Fibroblast of skin of right quadriceps (primary cell): ENCODE measurements at places on chromosomes 2 and 18.

- no peak for DNase-seq
These were observed 6.4 kb downstream of the ADCYAP1 start for GRCh38 chr18:911025-911424.

DNA sequence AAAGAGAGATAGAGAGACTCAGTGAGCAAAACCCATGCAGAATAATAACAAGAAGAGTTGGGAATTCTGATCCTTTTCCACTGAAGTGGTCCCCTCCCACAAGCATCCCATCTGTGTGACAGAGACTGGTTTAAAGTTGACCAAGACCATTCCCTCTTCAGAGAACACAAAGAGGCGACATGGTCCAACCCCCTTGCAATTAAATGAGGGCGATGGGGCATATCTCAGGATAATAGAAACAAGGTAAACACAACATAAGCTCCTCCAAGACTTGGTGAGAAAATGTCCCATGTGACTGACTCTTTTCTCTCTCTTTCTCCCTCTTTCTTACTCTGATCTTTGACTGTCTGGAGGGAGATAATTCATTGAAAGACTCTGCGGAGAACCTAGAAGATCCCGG lies 526.7 kb downstream of the SOX11 start:
- DNase-seq: no peak

DNA sequence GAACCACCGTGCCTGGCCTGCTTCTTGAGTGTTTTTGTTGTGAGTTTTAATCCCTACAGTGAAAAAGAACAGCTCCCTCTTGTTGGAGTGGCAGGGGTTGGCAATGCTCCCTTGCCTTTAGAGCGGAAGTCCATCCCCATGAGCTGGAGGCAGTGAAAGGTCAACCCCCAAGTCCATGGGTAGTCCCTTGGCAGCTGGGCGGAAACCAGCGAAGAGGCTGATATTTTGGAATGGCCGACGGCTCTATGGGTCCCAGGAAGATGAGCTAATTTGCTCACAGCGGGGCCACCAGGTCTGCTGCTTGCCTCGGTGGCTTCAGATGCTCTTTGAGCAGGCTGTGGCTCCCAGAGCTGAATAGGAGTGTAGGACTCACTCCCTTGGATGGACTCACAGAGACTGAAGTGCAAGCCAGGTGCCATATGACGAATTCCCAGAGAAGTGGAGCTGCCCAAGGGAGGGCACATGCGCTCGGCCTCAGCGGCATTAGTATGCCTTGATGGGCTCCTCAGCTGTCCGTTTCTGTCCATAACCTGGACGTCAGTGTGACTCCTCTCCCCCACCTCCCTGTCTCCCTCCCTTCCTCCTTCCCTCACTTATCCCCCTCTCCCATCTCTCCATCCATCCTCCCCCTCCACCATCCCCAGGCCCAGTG lies 25.4 kb upstream of the RHOB start:
- DNase-seq: no peak

DNA sequence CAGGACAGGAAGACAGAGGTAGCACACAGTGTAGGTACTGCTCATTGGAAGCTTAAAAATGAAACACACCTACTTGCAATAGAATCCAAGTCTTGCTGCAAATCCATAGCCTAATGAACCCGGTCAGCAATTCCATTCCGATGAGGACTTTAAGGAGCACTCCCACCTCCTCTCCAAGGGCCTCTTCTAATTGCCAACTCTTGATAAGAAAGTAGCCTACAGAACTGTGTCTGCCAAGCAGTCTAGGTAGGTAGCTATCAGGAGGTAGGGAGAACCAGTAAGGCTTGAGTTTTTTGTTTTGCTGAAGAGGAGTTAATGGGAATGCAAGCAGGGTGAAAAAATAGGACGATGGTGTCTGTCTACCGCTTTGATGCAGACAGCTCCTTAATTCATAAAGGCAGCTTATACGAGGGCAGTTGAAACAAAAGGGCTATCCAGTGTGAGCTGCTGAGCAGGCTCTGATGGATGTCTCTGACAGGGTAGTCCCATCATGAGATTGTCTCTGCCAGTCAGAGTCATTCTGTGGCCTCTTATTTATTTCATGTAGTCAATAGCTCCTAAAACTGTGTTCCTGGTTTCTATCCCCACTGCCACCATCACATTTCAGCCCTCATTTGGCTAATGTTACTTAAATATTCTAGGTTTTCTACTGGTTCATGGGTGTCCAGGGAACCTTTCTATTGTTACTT lies 155.6 kb upstream of the DNMT3A start:
- no peak for DNase-seq

DNA sequence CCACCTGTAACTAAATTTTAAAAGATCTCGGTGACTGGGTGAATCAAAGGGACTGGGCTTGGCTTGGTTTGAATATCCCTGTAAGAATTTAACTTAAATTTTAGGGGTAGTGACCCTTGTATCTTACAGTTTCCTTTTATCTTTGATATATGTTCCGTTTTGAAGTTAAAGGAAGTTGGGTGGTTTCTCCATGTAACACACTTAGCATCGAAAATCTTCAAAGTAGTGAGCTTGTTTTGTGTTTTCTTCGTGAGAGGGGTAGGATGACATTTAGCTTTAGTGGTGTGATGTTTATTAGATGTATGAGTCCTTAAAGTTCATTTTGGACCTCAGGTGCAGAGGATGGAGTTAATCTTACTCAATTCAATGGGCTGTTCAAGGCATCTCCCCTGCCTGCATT lies 1.6 kb downstream of the WDR7 start:
- DNase-seq: no peak

- DNase-seq: no peak
These were observed 80.9 kb upstream of the SMAD7 start for GRCh38 chr18:49031511-49032188.

DNA sequence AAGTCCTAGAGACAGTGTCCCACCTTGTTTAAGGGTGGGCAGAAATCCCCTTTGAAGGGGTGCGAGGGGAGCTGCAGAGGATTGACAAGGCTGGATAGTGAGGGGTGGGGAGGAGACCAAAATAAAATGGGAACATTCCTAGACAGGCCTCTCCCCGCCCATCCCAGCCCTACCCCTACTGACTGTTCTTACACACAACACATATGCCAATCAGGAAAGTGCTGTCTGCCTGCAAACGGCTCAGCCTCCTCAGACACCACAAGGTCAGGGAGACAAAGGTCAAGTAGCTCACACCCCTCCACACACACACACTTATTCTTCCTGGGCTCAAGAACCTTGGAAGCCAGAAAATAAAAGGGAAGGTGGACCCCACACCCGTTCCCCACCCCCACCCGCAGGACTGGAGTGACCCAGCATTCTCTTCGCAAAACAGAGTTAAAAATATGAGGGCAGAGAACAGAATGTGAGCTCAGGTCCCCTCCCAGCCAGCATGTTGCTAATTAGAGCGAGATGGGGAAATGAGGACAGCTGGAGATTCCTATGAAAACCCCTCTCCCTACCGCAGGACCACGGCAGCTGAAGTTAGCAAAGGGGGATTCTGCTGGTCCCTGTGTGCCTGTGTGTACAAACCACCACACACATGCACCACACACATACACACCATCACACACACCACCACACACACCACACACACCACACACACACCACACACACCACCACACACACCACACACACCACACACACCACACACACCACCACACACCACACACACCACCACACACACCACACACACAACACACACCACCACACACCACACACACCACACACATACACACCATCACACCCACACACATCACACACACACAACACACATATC lies 197.8 kb downstream of the TNS1 start:
- DNase-seq: no peak

DNA sequence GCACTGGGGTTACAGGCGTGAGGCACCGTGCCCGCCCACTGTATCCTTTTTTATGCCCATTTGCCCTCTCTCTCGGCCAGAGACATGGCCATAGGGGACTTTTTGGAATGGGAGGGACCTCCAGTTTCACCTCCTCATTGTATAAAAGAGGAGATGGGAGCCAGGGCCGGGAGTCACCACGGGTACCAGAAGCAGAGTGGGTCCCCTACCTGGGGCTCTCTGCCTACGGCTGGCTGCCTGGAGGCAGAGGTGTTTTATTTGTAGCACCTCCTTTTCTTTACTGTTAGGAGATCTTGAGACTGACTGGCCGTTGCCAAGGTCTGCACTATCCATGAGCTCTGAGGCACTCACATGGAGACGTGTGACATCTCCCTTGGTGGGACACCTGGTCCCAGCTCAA lies 162.8 kb downstream of the LDLRAD4 start:
- no peak for DNase-seq

DNA sequence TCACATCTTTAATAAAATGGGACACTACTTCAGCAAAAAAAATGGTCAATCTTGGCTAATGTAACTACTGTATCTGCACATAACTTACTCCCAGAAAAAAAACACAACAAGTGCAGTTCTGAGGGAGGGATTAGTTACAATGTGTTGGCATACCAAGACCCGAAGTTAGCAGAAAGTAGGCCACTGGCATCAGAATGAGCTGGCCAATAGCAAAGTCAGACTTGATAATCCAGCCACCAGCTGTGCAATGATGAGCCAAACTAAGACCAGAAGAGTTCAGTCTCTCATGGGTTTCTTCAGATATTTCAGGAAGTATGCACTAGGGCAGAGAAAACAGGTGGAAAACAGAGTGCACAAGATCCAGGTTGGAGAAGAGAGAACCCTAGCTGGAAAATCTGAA lies 65.3 kb downstream of the OLA1 start:
- DNase-seq: no peak

GRCh38 chr2:209097168-209097567 lies 326.7 kb upstream of the MAP2 start:
- no peak for DNase-seq

- DNase-seq: peak; percentile 83
These were observed 155.1 kb upstream of the LMAN1 start for GRCh38 chr18:59514203-59514602.

DNA sequence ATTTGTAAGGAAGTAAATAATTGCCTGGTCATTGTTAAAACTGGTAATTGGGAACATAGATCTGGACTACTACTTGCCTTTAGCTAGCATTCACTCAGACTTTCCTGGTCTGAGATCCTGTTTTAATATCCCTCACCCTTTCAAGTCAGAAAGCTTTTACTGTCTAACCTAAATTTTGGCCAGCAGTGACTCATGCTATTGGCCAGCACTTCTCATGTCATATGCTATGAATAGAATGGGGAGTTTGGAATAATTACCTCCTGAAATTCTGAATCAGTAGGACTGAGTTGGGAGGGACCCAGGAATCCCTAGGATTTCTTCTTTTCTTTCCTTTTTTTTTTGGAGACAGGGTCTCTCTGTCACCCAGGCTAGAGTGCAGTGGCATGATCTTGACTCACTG lies 19.3 kb downstream of the STK36 start:
- peak; percentile 25 for DNase-seq

DNA sequence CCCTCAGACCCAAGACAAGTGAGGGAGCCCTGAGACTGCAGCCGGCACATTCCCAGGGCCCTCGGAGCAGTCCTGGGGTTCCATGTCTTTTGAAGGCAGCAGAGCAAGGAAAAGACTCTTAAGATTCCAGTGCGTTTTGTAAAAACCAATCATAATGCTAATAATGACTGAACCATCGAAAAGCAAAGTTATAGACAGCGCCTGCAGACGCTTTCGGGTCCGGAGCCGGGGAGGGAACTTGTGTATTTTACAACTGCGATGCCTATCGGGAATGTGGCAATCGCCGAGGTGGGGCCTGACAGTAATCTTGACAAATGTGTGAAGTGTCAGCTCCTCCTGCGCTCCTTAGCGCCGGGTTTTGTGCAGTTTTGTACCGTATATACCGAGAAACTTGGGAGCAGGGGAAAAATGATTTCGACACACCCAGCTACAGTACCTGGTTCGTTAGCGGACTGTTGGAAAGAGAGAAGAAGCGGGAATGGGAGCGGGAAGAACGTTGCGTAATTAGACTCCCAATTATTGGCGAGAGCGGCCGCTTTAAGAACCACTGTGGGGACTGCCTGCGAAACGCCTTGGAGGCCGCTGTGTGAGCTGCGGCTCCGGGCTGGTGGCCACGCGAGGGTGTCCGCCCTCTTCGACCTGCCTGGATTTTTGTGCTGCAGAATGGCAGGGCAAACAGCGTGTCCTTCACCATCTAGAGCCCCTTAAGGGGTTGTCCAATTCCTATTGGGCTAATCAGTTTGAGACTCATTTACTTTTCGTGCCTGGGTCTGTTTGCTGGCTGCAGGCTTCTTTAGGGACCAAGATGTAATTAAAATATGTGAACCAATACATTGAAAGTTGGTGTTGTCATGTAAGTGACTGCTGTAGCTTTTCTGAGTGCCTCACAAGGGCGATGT lies 2.4 kb downstream of the EPAS1 start:
- peak; percentile 72 for DNase-seq

DNA sequence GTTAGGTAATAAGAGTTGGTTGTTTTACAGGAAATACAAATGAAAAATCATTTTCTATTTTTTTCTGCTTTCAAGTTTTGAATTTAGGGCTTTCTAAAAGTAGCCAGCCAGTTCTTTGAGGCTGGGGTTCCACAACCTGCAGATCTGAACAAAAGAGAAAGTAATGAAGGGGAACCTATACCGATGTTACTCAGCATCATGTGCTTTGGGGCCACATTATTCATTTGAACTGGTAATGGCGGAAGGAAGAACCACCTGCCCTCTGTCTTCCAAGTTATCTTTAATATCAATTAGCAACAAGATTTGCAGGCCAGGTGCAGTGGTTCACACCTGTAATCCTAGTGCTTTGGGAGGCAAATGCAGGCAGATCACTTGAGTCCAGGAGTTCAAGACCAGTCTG lies 12.9 kb upstream of the MRO start:
- DNase-seq: no peak

- DNase-seq: peak; percentile 43
These were observed 41.4 kb upstream of the AKAIN1 start for GRCh38 chr18:5238371-5238976.

- no peak for DNase-seq
These were observed 161.8 kb upstream of the KLF7 start for GRCh38 chr2:207327513-207327912.

DNA sequence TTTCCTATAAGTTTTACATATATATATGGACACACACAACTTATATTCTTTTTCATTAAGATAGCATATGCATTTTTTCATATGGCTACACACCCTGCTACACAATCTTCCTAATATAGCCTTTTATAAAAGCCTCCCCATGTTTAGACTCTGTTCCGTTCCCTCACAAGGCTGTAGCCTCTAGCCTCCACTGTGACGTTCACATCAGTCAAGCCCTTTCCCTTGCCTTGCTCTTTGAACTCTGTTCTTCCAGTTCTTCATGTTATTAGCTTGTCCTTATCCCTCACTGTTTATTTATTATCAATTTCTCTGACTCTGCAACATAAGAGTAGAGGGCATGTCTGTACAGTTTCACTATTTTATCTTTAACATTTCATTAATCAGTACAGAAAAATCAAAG lies 38.9 kb downstream of the HADHB start:
- no peak for DNase-seq
